Activated naive CD8-positive, alpha-beta T cell treated with anti-CD3 and anti-CD28 coated beads for 36 hours (primary cell): ENCODE measurements at places on chromosomes 12 and 14.
A peak's percentile ranks its signal among the peaks of the same experiment; 100 is the strongest.

GRCh38 chr12:16008421-16008824 is 97.3 kb downstream of the DERA start:
- no peaks in the 10 kb centered on the region for H3K27me3 ChIP-seq
- DNase-seq, result no peak
- no peaks in the 10 kb centered on the region for H3K4me1 ChIP-seq
- H3K27ac ChIP-seq, result no peak overlapping the region
- no peak overlapping the region for H3K4me3 ChIP-seq

GRCh38 chr12:630656-631632 is 32.3 kb downstream of the NINJ2 start:
- peaks cover 20% of the 10 kb centered on the region for H3K4me1 ChIP-seq
- no peak for DNase-seq
- no peaks in the 10 kb centered on the region for H3K36me3 ChIP-seq
- no peaks in the 10 kb centered on the region for H3K27me3 ChIP-seq

DNA sequence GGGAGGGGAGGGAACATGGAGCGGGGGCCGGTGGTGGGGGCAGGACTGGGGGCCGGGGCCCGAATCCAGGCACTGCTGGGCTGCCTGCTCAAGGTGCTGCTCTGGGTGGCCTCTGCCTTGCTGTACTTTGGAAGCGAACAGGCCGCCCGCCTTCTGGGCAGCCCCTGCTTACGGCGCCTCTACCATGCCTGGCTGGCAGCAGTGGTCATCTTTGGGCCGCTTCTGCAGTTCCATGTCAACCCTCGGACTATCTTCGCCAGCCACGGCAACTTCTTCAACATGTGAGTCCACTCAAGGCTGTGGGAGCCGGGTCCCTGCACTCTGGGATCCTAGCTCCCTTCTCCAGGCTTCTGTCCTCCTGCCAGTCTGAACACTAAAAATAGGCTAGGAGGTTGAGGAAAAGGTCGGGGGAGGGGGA is 1.1 kb downstream of the FITM1 start:
- DNase-seq, result no peak
- no peak overlapping the region for H3K4me3 ChIP-seq
- no peaks in the 10 kb centered on the region for H3K27me3 ChIP-seq
- peak overlapping the region; percentile 89 for H3K27ac ChIP-seq

GRCh38 chr14:75402867-75403413 is 24.9 kb upstream of the JDP2 start:
- H3K27me3 ChIP-seq, result no peaks in the 10 kb centered on the region
- DNase-seq, result no peak
- no peak overlapping the region for H3K27ac ChIP-seq
- no peak overlapping the region for H3K4me3 ChIP-seq

- H3K4me1 ChIP-seq, result peaks cover 45% of the 10 kb centered on the region
- no peak overlapping the region for H3K4me3 ChIP-seq
- H3K36me3 ChIP-seq, result peaks cover 48% of the 10 kb centered on the region
- no peaks in the 10 kb centered on the region for H3K27me3 ChIP-seq
- no peak for DNase-seq
Measured at GRCh38 chr12:31931796-31932715, 27.2 kb upstream of the RESF1 start.

- no peaks in the 10 kb centered on the region for H3K36me3 ChIP-seq
- H3K27me3 ChIP-seq, result peaks cover 24% of the 10 kb centered on the region
- no peak for DNase-seq
- no peak overlapping the region for H3K27ac ChIP-seq
- no peak overlapping the region for H3K4me3 ChIP-seq
Measured at GRCh38 chr14:78157494-78158437, 12.4 kb upstream of the NRXN3 start.

DNA sequence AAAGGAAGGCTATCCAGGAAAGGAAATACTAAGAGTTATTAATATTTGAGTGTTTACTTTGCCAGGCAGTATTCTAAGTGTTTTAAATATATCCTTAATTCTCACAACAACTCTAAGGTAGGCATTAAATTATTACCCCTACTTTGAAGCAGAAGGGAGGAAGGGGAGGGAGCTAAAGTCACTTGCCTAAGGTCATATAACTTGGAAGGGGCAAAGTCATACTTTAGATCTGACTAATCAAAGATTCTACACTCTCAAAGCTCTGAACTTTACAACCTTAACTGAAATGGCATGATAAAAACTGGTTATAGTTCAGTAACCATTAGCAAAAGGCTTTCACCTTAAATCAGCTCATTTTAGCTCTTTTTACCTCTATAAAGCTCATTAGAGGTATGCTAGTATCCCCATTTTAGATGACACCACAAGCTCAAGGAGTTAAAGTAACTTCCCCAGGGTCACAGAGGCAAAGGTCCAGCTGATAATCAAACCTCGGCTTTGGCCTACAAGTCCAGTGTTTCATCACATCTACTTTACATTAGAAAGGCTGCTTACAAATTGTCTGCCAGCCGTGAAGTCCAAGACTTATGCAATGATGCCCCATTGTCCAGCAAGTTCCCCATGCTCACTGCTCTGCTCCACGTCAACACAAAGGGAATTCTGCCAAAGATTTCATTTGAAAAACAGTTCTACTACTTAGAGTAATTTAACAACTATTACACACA is 223.9 kb downstream of the MED13L start:
- no peak for DNase-seq
- no peak overlapping the region for H3K27ac ChIP-seq
- peaks cover 2% of the 10 kb centered on the region for H3K36me3 ChIP-seq
- peaks cover 64% of the 10 kb centered on the region for H3K4me1 ChIP-seq
- H3K27me3 ChIP-seq, result no peaks in the 10 kb centered on the region
- H3K4me3 ChIP-seq, result no peak overlapping the region

DNA sequence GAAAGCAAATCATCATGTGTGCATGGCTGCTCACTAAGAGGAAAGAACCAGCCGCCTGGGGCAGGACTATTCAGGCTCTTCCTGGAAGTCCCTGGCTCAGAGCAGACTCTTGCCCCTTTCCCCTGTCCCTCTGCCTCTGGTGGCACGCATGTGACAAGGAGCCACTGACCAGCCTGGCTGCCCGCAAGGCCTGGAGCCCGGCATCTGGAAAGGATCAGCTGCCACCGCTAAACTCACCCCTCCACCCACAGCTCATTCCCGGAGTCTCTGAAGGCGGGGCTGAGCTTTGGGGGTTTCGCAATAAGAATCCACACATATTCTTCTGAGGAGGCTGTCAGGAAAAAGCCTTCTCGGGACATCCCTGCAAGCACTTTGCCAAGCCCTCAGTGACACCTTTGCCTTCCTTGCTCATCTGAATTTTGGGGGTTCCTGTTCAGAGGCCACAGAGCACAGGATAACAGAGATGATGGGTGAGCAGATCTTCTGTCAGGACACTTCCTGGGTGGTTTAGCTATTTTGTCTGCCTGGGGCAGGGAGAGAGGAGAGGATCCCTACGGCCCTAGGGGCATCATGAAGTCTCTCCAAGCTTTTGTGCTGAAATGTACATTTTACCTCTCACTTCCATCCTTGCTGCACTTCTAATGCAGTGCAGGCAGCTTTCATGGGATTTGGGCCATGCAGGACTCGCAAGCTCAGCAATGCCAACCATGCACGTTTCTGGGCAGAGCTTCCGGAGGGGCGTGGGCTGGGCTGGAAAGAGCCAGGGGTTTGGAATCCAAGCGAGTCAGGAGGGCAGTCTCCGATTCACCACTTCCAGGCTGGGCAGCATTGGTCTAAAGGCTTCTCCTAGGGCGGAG is 124.8 kb upstream of the MAP1LC3B2 start:
- H3K4me3 ChIP-seq, result no peak overlapping the region
- H3K36me3 ChIP-seq, result peaks cover 2% of the 10 kb centered on the region
- DNase-seq, result no peak
- H3K27me3 ChIP-seq, result no peaks in the 10 kb centered on the region

GRCh38 chr14:32450919-32451675 is 122.0 kb downstream of the AKAP6 start:
- H3K36me3 ChIP-seq, result peaks cover 2% of the 10 kb centered on the region
- no peak for DNase-seq
- no peaks in the 10 kb centered on the region for H3K4me1 ChIP-seq
- no peak overlapping the region for H3K4me3 ChIP-seq
- H3K27me3 ChIP-seq, result peaks cover 10% of the 10 kb centered on the region

DNA sequence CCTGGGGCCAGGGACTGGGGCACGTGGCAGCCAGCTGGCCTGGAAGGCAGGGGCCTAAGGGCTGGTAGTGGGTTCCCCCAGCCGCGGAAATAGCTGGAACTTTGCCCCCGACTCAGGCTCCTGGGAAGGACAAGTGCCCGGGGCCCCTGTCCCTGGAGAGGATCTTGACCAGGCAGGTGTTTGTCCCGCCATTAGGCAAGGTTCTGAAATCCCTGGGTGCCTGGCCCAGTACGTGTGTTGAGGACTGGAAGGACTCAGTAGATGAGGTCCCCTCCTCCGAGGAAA is 94.2 kb downstream of the B4GALNT3 start:
- H3K27ac ChIP-seq, result no peak overlapping the region
- H3K36me3 ChIP-seq, result no peaks in the 10 kb centered on the region
- no peak overlapping the region for H3K4me3 ChIP-seq
- no peaks in the 10 kb centered on the region for H3K27me3 ChIP-seq
- peaks cover 28% of the 10 kb centered on the region for H3K4me1 ChIP-seq

- peak overlapping the region; percentile 93 for H3K27ac ChIP-seq
- H3K4me3 ChIP-seq, result peak overlapping the region; percentile 36
- peak; percentile 53 for DNase-seq
- H3K27me3 ChIP-seq, result no peaks in the 10 kb centered on the region
- peaks cover 60% of the 10 kb centered on the region for H3K4me1 ChIP-seq
Measured at GRCh38 chr12:12441843-12442461, 85.1 kb downstream of the BORCS5 start.

- H3K27me3 ChIP-seq, result no peaks in the 10 kb centered on the region
- H3K36me3 ChIP-seq, result no peaks in the 10 kb centered on the region
- no peaks in the 10 kb centered on the region for H3K4me1 ChIP-seq
- H3K27ac ChIP-seq, result no peak overlapping the region
- H3K4me3 ChIP-seq, result no peak overlapping the region
- no peak for DNase-seq
Measured at GRCh38 chr14:98731286-98731685, 540.7 kb downstream of the BCL11B start.

GRCh38 chr14:35858521-35859209 is 32.5 kb downstream of the BRMS1L start:
- H3K4me3 ChIP-seq, result no peak overlapping the region
- H3K36me3 ChIP-seq, result peaks cover 9% of the 10 kb centered on the region
- no peaks in the 10 kb centered on the region for H3K27me3 ChIP-seq
- DNase-seq, result no peak

DNA sequence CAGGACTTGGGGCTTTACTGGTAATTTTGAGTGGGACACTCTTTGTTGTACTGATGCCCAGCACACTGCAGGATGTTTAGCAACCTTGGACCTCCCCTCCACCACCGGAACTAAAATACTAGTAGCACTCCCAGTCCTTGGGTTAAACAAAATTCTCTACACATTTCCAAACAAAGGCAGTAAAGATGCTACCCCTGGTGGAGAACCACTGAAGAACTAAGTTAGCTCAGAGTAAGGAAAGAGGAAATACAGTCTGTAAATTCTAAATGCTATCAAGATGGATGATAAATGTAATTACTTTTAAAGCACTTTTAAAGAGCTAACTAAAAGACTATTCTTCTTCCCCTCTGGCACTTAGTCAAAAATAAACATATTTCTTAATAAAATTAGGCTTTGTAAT is 64.1 kb downstream of the LRP6 start:
- H3K4me1 ChIP-seq, result no peaks in the 10 kb centered on the region
- no peak overlapping the region for H3K4me3 ChIP-seq
- H3K27me3 ChIP-seq, result peaks cover 3% of the 10 kb centered on the region
- DNase-seq, result no peak
- no peak overlapping the region for H3K27ac ChIP-seq

DNA sequence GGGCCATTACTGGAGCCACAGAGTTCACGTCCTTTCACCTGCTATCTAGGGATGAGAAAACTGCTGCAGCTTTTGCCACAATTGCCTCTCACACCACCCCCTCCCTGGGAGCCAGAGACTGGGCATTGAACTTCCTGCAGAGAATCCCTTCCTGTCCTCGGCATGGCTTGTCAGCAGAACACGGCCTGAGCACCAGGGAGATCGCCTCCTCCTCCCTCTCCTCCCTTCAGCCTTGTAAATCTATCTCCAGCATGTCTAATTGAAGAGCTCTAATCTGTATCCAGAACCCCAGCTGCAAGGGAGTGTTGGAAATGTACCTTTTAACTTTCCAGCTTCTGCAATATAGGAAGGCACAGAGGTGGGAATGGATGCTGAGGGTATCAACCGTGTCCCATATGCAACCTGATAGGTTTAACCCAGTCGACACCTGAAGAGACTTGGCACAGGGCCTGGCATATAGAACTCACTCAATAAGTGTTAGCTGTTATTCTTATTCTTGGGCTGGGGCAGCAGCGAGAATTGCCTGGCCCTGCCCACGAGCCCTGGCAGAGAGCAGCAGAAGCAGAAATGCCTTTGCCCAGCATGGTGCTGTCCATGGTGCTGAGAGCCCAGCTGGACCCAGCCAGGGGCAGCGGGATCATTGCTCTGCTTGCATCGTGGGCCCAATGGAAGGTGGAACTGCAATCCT is 26.8 kb downstream of the TMEM63C start:
- no peak overlapping the region for H3K27ac ChIP-seq
- H3K4me3 ChIP-seq, result no peak overlapping the region
- no peaks in the 10 kb centered on the region for H3K4me1 ChIP-seq
- DNase-seq, result peak; percentile 45

DNA sequence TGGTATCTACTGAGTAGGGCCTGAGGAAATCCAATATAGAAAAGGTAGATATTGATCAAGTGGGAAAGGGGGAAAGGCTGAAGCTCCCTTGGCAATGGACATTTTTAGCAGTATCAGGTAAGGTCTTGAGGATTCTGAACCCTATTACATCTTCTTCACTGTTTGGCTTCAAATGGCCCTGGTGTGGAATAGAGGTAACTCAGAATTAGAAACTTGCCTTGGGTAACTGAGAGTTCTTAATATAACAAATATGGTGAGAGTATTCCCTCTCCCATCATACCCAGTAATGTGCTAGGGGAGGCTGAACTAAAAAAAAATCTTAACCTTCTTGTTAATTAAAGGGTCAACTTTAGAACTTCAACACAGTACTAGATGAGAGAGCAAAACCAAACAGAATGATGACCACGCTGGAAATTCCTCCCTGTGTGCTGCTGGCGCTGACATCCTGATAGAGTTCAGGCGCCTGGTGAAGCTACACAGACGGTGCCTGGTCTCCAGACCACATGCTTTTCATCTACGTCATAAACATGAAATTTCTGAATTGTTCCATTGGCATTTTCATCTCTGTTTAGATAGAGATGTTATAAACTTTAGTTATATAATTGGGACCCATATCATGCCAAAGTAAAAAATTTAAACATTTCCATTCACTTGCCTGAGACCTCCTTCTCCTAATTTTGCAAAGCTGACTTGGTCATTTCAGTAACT is 128.3 kb downstream of the AKAP6 start:
- H3K27me3 ChIP-seq, result peaks cover 16% of the 10 kb centered on the region
- H3K4me1 ChIP-seq, result no peaks in the 10 kb centered on the region
- no peak overlapping the region for H3K27ac ChIP-seq
- no peak for DNase-seq

- no peak for DNase-seq
- H3K27me3 ChIP-seq, result no peaks in the 10 kb centered on the region
- H3K36me3 ChIP-seq, result no peaks in the 10 kb centered on the region
- H3K4me1 ChIP-seq, result no peaks in the 10 kb centered on the region
- H3K27ac ChIP-seq, result no peak overlapping the region
Measured at GRCh38 chr12:34212651-34213050, 190.4 kb downstream of the ALG10 start.
